Neuronal stem cell (in vitro differentiated cells): ENCODE measurements at places on chromosomes 12 and 14.

DNA sequence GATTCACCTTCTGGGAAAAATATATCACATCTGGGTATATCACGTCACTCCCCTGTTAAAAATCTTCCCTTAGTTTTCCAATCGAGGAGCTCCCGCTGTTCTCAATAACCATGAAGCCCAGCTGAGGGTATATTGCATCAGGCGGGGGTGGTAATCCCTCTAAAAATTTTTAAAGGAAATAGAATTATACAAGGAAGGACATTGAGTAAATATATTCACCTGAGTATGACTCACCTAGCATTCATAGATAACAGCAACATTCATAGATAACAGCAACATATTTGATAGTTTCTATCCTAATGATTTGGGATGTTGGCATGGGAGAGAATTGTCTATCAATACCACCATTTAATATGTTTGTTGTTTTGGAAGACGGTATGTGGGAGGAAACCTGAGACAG, 473.6 kb downstream of the RMST start:
- H3K4me1 ChIP-seq: peaks cover 1% of the 10 kb centered on the region
- no peaks in the 10 kb centered on the region for H3K27me3 ChIP-seq
- H3K36me3 ChIP-seq: no peaks in the 10 kb centered on the region
- no peak overlapping the region for H3K4me3 ChIP-seq
- no peak overlapping the region for H3K27ac ChIP-seq

GRCh38 chr12:122894193-122895121, 1.5 kb downstream of the VPS37B start:
- no peaks in the 10 kb centered on the region for H3K27me3 ChIP-seq
- DNase-seq: no peak
- H3K4me1 ChIP-seq: peaks cover 21% of the 10 kb centered on the region
- H3K36me3 ChIP-seq: no peaks in the 10 kb centered on the region
- no peak overlapping the region for H3K27ac ChIP-seq

DNA sequence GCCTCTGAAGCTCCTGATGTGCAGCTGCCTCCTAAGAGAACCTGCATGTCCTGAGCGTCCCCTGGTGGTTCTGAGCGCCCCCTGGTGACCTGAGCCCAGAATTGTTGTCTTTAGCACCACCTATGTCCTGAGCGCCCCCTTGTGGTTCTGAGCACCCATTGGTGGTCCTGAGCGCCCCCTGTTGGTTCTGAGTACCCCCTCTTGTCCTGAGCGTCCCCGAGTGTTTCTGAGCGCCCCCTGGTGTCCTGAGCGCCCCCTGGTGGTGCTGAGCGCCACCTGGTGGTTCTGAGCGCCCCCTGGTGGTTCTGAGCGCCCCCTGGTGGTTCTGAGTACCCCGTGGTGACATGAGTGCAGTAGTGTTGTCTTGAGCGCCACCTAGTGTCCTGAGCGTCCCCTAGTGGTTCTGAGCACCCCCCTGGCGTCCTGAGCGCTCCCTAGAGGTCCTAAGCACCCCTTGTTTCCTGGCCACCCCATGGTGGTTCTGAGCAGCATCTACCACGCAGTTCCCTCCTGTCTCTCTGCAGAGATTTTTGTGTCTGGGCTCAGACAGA, 782.5 kb downstream of the TMEM121 start:
- H3K36me3 ChIP-seq: no peaks in the 10 kb centered on the region
- DNase-seq: no peak
- peak overlapping the region; percentile 46 for H3K4me3 ChIP-seq
- no peak overlapping the region for H3K27ac ChIP-seq
- H3K27me3 ChIP-seq: no peaks in the 10 kb centered on the region

DNA sequence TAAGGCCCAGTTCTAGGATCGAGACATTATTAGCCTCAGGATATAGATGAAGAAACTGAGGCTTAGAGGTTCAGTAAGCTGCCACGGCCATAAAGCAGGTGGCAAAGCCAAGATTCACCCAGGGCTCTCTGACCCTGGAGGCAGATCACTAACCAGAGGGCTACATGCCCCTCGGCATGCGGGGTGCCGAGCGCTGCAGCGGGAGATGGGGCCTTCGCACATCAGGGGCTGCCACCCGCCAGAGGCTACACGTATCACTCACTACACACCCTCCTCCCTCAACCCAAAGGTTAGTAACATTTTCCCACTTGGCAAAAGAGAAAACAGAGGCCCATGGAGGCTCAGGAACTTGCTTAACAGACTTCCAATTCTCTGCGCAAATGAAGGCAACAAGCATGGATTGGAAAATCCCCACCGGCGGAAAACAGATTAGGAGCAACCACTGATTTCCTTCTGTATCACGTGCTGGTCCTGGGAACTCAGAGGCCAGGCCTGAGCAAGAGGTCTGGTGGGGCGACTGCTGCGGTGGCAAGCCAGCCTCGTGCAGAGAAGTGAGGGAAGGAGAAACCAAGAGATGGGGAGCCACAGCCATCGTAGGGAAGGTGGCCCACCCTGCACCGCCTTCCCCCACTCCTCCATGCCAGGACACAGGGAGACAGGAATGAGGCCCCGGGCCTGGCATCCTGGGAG, 6.0 kb downstream of the CCDC85C start:
- no peaks in the 10 kb centered on the region for H3K27me3 ChIP-seq
- DNase-seq: no peak
- H3K36me3 ChIP-seq: peaks cover 15% of the 10 kb centered on the region
- peaks cover 30% of the 10 kb centered on the region for H3K4me1 ChIP-seq
- H3K4me3 ChIP-seq: no peak overlapping the region
- H3K27ac ChIP-seq: no peak overlapping the region

DNA sequence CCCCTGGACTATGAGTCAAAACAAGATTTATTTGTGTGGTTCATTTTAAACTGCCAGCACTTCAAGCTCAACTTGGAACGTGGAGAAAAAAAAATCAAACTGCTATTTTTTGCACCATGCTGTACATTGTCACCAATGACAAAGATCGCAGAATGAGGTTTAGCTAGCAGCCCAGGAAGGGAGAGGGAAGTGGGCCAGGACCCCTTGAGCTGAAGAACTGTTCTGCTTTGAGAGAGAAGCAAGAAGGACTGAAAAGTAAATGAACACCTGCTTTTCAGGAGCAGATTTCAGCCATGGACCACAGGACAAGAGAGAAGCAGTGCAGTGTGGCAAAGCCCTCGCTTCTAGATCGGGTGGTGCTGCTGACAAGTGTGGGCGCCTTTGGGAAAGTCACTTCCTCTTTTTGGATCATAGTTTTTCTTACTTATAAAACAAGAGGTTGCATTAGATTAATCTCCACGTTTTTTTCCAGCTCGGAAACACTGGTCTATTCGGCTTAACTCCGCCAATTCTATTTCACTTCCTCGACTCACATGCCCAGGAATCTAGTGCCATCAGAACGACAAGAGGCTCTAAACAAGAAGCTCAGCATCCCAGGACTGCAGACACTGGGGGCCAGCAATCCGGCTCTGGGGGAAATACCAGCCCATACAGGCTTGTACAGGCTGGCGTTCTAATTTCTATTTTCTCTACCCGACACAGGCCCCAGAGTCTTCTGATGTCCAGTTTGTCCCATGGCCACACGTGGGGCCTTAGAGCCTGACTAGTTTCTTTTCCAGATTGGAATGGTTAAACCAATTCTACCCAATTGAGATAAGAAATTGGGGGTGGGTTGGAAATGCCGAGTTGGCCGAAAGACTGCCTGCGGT, 129.9 kb downstream of the CRACR2A start:
- H3K27ac ChIP-seq: no peak overlapping the region
- DNase-seq: no peak
- H3K4me3 ChIP-seq: no peak overlapping the region
- no peaks in the 10 kb centered on the region for H3K36me3 ChIP-seq

DNA sequence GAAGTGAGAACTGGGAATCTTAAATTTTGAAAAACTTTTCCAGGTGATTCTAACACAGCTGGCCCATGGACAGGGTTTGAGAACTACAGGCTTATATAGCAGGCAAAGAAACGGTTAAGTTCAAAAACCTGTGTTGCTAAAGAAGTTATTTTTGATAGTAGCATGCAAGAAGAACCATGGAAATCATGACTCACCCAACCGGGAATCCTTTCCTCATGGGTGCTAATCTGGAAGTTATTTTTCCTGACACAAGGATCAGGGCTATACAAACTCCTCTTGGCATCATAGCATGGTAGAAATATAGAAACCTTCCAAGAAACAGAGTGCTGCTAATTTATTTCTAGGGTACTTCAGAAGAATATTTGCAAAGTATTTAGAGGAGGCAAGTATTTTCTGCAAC, 588.7 kb downstream of the CCER1 start:
- H3K4me1 ChIP-seq: no peaks in the 10 kb centered on the region
- no peaks in the 10 kb centered on the region for H3K36me3 ChIP-seq
- no peak overlapping the region for H3K4me3 ChIP-seq
- no peaks in the 10 kb centered on the region for H3K27me3 ChIP-seq
- H3K27ac ChIP-seq: no peak overlapping the region

- H3K4me3 ChIP-seq: no peak overlapping the region
- no peak overlapping the region for H3K27ac ChIP-seq
- no peaks in the 10 kb centered on the region for H3K36me3 ChIP-seq
- no peaks in the 10 kb centered on the region for H3K4me1 ChIP-seq
Measured at GRCh38 chr12:10182354-10183049, 3.7 kb downstream of the TMEM52B start.

GRCh38 chr14:34794941-34795340, 80.2 kb downstream of the BAZ1A start:
- no peak overlapping the region for H3K27ac ChIP-seq
- H3K36me3 ChIP-seq: peaks cover 7% of the 10 kb centered on the region
- H3K4me1 ChIP-seq: no peaks in the 10 kb centered on the region
- no peak overlapping the region for H3K4me3 ChIP-seq
- no peak for DNase-seq

DNA sequence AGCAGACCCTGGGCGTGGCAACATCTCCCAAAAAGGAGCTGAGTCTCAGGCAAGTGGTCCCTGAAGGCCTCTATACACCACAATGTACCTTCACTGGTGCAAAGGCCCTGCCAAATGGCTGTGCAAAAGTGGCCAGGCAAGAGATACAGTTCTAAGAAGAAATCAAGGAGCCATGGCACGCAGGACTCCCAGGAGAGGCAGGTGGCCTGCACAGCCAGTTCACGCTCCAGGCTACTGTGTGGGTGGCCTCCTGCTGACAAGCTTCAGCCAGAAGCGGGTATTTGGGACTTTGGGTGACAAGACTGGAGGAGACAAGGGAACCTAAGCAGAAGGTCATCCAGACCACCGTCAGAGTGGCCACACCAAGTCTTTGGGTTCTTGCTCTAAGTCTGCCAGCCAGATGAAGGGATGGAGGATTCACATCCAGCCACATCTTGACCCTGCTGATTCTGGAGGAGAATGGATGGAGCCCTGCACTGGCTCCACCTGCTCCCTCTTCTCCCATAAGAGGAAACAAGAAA, 20.5 kb upstream of the ZFP36L1 start:
- no peak for DNase-seq
- no peak overlapping the region for H3K4me3 ChIP-seq
- H3K4me1 ChIP-seq: peaks cover 15% of the 10 kb centered on the region
- H3K27me3 ChIP-seq: no peaks in the 10 kb centered on the region
- no peak overlapping the region for H3K27ac ChIP-seq
- H3K36me3 ChIP-seq: no peaks in the 10 kb centered on the region

- no peak overlapping the region for H3K4me3 ChIP-seq
- H3K27me3 ChIP-seq: no peaks in the 10 kb centered on the region
- no peak overlapping the region for H3K27ac ChIP-seq
- no peaks in the 10 kb centered on the region for H3K4me1 ChIP-seq
- DNase-seq: no peak
- H3K36me3 ChIP-seq: no peaks in the 10 kb centered on the region
Measured at GRCh38 chr12:40727774-40728483, 35.7 kb downstream of the CNTN1 start.

DNA sequence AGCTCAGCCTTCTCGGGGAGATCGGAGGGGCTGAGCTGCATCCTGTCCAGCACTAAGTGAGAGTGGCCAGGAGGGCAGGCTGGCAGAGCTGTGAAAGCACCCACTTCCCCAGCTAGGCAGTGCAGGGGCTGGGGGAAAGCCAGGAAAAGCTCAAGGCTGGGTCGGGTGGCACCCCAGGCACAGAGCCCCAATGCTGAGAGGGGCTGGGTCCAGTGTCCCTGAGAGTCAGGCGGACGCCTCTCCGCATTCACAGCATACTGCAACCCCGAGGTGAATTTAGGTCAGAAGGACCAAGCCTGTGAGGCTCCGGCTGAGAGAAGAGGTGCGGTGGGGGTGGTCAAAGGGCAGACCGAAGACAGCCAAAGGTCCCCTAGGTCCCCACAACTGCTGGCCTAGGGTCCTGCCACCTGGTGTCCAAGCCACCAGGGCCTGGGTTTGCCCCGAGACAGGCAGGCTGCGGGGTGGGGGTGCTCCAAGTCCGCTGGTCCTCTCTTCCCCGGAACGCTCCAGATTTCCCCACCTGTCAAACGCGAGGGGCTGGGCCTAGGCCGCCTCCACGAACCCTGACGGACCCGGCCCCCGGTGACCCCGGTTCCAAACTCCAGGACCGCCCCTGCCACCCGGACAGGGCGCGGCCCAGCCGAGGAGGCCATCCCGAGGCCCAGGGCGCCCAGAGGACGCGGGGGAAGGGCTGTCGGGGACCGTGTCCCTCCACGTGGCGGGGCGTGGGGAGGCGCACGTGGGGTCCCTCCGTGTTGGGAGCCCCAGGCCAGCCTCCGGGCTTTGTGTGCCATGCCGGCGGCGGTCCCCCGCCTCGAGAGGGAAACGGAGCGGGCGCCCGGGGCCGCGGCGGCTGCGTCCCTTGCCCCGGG, 527 bp downstream of the CAMKK2 start:
- peaks cover 7% of the 10 kb centered on the region for H3K4me1 ChIP-seq
- no peaks in the 10 kb centered on the region for H3K27me3 ChIP-seq
- DNase-seq: peak; percentile 33
- H3K27ac ChIP-seq: no peak overlapping the region
- H3K4me3 ChIP-seq: peak overlapping the region; percentile 91

- no peak overlapping the region for H3K4me3 ChIP-seq
- no peaks in the 10 kb centered on the region for H3K27me3 ChIP-seq
- no peak overlapping the region for H3K27ac ChIP-seq
- H3K36me3 ChIP-seq: peaks cover 3% of the 10 kb centered on the region
- no peak for DNase-seq
- H3K4me1 ChIP-seq: no peaks in the 10 kb centered on the region
Measured at GRCh38 chr12:45789025-45789424, 59.5 kb downstream of the ARID2 start.

DNA sequence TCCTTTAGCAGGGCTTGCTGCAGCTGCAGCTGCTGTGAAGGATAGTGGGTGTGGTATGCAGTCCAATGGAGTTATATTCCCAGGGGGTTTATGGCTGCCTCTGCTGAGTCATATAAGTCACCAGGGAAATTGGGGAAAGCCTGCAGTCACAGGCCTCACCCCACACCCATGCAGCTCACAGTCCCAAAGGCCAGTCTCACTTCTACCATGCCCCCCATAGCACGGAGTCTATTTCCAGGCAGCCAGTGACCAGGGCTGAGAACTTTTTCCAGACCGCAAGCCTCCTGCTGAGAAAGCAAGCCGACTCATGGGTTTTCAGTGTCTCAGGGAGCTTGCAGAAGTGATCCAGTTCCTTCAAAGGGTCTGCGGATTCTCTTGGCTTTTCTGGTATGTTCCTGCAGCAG, 322.4 kb upstream of the CLEC14A start:
- H3K4me3 ChIP-seq: no peak overlapping the region
- no peak overlapping the region for H3K27ac ChIP-seq
- no peaks in the 10 kb centered on the region for H3K36me3 ChIP-seq
- H3K4me1 ChIP-seq: no peaks in the 10 kb centered on the region
- H3K27me3 ChIP-seq: no peaks in the 10 kb centered on the region
- no peak for DNase-seq
